ENCODE measurements at places on chromosomes 11 and 22. TPM values are rescaled to one million over a fixed set of nuclear protein-coding genes. Genes with fewer than 3 reads are reported as not detected.

SCUBE2 gene
- 0.81 TPM for total RNA-seq

OTUB1 gene
- total RNA-seq = 49.4 TPM

LRP4 gene
- total RNA-seq = 4.4 TPM

TMPRSS13 gene
- total RNA-seq = not detected

MRGPRX4 gene
- total RNA-seq = not detected

DNA sequence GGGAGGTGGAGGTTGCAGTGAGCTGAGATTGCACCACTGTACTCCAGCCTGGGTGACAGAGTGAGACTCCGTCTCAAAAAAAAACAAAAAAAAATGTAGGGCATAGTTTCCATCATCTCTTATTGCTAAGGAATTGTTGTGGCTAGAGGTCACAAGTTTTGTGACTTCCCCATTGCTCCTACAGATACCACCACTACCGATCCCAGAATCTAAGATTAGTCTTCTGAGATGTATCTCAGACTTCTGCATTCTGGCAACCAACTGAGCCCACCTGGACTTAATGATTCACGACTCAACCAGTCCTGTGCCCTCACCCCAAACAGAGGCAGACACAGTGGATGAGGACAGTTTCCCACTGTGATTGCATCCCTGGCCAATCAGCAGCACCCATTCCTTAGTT, 148.9 kb downstream of the NECTIN1 start:
- no peak for DNase-seq

GRCh38 chr11:111736621-111737443, 29.4 kb downstream of the PPP2R1B start:
- no peak for DNase-seq

DNA sequence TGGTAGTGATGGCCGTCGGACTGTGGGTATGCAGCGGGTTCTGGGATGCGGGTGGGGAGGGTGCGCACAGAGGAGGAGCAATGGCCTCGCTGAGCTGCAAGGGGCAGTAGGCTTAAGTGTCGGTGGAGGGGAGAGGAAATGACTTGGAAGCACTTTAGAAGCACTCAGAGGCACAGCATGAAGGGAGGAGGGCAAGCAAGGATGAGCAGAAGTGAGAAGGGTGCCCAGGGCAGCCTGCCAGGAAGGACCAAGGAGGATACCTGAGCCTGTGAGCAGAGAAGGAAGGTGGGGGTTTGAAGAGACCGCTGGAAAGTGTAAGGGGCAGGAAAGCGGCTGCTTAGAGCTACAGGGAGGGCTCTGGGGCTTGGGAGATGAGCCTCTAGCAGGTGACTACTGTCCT, 330 bp downstream of the SLC5A1 start:
- no peak for DNase-seq

- no peak for DNase-seq
These were observed 15.6 kb upstream of the ARHGAP42 start for GRCh38 chr11:100671471-100671870.

- DNase-seq = no peak
These were observed 118.5 kb upstream of the ARHGAP20 start for GRCh38 chr11:110830747-110831146.

GRCh38 chr11:134574425-134574824, 162.4 kb upstream of the B3GAT1 start:
- no peak for DNase-seq

- peak; percentile 38 for DNase-seq
These were observed 201.0 kb upstream of the NAV2 start for GRCh38 chr11:19511413-19512183.

- DNase-seq = no peak
These were observed 683 bp downstream of the PLA2G6 start for GRCh38 chr22:38180841-38181452.

DNA sequence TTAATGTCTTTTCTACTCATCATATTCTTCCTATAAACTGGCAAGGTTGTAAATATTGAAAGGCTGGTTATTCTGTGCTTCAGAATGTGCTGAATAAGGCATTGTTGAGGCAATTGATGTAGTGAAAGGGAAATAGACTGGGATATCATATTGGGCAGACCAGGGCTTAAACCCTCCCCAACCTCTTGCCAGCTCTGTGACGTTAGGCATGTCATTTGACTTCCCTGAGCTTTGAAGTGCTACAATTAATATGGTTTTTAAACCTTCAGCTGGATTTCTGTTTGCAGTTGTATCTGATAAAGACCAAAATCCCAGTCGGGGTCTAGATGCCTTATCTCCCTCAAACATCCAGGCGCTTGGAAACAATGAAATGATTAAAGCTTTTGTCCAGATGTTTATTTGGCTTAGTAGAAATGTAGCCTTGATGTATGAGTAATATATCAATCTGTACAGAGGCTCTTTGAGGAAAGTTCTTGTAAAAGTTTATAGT, 208.1 kb downstream of the DBX1 start:
- DNase-seq = no peak
